ENCODE measurements at places on chromosomes 12 and 14. TPM values are rescaled to one million over a fixed set of nuclear protein-coding genes. Genes with fewer than 3 reads are reported as not detected.

GRCh38 chr12:122558745-122559641 is 31.9 kb downstream of the KNTC1 start:
- no peak for DNase-seq

DNA sequence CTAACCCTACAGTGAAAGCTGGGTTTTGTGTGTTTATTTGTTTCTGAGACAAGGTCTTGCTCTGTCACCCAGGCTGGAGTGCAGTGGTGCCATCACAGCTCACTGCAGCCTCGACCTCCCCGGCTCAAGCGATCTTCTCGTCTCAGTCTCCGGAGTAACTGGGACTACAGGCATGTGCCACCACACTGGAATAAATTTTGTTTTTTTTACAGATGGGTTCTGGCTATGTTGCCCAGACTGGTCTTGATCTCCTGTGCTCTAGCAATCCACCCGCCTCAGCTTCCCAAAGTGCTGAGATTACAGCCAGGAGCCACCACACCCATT is 26.4 kb downstream of the TBX3 start:
- no peak for DNase-seq

- no peak for DNase-seq
Measured at GRCh38 chr12:1738446-1738845, 47.6 kb downstream of the ADIPOR2 start.

DNA sequence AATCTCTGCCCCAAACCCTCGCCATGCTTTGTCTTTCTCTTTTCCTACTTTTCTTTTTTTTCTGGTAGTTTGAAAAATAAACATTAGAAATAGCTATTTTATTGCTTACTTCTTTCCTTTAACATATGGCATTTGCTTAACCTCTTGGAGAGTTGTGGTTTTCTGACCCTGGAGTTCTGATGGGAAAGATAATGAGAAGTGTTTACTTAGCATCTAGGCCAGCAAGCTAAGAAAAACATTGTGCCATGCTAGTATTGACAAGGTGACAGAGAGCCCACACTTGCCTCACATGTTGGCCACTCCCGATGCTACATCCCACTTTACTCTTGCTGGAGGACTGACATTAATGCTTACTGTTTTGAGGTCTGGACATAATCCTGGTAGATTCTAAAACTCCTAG is 886.2 kb downstream of the DIO2 start:
- no peak for DNase-seq

- DNase-seq = no peak
Measured at GRCh38 chr12:57797933-57798332, 15.3 kb downstream of the TSFM start.

DNA sequence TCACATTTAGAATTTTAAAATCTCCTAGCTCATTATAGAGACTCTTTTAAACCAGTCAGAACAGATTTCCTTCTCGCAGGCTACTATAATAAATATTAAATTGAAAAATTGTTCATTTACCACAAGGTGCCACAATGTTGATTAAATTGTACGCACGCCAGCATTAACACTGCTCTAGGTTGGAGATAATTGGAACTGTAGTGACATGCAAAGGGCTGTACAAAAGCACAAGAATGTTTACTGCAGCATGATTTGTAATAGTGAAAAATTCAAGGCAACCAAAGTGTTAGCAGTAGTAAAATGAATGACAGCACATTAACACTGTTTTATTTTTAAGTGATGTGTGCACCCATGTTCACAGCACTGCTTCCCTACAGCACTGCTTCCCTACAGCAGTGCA is 52.5 kb downstream of the TMEM132D start:
- no peak for DNase-seq

DNA sequence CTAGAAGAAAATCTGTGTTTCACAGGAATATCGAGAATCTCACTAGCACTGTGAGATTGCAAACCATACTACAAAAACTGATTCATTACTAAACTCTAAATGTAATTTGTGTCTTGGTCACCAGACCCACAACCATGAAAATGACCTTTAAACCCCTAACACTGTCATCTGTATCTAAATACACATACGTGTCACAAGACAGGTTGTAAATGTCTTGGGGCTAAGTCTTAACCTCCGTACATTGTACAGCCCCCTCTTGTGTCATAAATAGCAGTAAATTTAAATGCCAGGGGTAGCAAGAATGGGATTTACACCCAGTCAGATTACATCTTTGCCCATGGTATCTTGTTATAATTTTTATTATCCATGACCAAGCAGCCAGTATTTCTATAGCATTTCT is 117.3 kb downstream of the GPR135 start:
- no peak for DNase-seq

GRCh38 chr14:75987201-75987970 is 1.8 kb downstream of the IFT43 start:
- DNase-seq = no peak

DNA sequence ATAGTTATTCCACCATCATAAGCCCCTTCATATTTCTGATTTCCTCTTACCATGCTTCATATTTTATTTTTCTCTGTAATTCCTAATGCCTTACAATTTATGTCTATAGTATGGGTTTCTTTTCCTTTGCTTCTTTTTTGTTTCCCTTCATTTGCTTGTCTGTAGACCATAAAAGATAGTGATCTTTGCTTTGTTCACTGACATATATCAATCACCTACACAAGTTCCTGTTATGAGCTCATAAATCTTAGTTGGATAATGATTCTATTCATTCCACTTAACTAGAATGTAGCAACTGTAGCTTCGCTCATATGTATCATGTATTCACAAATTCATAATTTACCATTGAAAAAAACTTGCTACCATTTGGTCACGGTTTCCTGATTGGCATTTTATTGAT is 388.8 kb upstream of the ATXN7L3B start:
- no peak for DNase-seq

GRCh38 chr12:14769466-14769968 is 33.8 kb downstream of the WBP11 start:
- peak; percentile 6 for DNase-seq

GRCh38 chr12:85580562-85581168 is 255.5 kb downstream of the RASSF9 start:
- peak; percentile 6 for DNase-seq

- no peak for DNase-seq
Measured at GRCh38 chr14:104826861-104827176, 25.9 kb downstream of the ZBTB42 start.

GRCh38 chr14:85573406-85573805 is 43.5 kb downstream of the FLRT2 start:
- DNase-seq = peak; percentile 55

DNA sequence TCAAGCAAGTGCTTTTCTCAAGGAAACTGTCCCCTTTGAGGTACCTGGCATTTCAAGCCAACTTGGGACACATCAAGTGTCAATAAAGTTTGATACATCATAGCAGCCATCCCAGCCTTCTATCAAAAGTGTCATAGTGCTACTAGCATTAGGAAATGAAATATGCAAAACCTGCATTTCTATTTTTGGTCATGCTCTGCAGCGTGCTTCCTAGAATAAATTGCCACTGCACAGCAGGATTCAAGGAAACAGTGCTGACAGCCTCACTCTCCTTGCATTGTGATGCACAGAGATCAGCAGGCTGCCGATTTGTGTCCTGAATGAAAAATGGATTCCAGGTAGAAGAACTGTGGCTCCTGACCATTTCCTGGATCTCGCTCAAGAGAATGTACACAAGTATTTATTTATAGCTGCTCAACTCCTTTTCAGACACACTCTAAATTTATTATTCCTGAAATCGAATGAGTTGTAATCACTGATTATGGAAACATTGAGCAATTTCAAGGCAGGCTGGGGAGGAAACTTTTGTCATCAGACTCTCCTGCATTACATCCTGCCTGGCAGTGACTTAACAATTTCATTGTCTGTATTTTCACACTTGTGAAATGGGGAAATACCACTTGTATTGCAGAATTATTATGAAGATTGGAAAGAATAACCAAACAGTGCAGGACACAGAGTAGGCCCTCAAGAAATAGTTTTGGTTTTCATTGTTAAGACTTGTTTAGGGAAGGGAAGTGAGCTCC is 120.9 kb downstream of the SLC38A6 start:
- no peak for DNase-seq

DNA sequence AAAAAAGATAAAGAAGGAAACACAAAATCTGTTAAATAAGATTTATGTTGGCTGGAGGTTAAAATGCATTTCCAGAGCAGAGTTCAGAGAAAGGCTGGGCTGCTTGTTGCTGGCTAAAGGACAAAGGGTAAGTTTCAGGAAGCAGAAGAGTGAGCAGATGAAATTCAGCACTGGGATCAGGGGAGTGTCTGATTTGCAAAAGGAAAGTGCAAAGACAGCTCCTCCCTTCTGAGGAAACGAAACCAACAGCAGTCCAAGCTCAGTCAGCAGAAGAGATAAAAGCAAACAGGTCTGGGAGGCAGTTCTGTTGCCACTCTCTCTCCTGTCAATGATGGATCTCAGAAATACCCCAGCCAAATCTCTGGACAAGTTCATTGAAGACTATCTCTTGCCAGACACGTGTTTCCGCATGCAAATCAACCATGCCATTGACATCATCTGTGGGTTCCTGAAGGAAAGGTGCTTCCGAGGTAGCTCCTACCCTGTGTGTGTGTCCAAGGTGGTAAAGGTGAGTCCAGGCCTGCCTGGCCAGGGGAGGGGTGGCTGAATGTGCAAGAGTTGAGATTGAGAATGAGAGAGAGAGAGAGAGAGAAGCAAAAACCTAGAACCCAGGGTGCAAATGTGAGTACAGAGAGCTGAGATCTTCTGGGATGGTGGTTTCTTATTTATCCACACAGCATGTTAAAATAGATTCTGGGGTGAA is at the start of gene OAS1:
Gene OAS1, plus strand, starts transcription at position 251 of the 703 bp plus-strand sequence. Its CDS starts 78 bp downstream, at position 329.
- peak; percentile 67 for DNase-seq

GRCh38 chr12:100793182-100793581 is 1.4 kb upstream of the ANO4 start:
- DNase-seq = peak; percentile 24

DNA sequence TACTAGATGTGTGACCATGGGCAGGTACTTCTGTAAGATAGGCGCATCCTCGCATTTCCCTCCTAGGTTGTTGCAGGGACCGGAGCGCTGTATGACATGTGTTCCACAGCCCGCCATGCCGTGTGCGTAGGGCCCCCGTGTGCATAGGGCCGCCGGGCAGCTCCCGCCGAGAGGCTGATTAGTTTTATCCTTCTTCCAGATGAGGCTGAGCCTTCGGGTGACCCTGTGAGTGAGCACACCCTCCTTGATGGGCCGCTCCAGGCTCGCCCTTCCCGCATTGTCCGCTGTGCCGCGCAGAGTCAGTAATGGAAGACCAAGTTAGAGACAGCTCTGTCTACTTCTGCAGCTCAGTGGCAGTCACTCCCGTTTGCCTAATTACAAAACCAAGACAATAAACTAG is 72.9 kb upstream of the DYNC1H1 start:
- no peak for DNase-seq

DNA sequence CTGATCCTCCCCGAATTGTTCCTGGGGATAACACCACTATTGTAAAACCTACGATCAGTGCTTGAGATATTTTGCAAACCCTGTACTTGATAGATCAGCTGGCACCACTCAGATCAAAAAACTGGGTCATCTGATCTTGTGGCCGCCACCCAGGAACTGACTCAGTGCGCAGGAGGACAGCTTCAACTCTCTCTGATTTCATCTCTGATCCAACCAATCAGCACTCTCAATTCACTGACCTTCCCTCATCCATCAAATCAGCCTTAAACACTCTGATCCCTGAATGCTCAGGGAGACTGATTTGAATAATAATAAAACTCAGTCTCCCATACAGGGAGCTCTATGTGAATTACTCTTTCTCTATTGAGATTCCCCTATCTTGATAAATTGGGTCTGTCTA is 4.2 kb upstream of the XPOT start:
- peak; percentile 56 for DNase-seq

DNA sequence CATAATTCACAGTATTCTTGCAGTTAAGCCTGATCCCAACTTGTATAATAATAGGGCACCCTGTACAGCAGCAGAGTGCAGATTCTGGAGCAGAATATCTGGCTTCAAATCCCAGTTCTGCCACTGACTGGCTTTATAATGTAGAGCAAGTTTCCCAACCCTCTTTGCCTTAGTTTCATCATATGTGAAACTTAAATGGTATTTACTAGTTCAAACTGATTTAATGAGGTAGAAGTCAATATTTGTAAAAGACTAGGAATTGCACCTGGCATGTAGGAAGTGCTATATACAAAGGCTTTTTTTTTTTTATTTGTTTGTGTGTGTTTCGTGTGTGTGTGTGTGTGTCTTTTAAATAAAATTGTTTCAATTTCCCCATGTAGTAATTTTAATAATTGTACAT is 125.9 kb downstream of the CCER1 start:
- no peak for DNase-seq

GRCh38 chr14:65661865-65662264 is 249.3 kb downstream of the FUT8 start:
- no peak for DNase-seq

DNA sequence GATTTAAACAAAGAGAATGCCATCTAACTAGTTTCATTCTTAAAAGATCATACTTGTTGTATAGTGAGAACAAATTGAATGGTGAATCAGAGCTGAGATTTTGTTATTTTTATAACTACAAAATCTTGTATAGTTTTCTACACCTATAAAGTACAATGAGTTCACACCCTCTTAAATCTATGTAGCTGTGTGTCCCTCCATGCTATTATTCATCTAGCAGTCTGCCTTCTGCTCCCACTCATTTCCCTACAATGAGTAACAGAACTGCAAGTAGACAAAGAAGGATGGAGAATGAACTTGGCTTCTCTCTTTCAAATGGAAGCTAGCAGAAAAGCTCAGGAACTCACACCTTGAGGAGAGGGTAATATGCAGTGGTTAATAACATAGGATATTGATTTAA is 7.1 kb downstream of the IFNG-AS1 start:
- no peak for DNase-seq

Gene FOXN4
- total RNA-seq = not detected

Gene BIN2
- total RNA-seq = 0.06 TPM

Gene PCED1B
- total RNA-seq = 0.50 TPM

All from HT1080 (cell line).